Umbilical cord (tissue), 2 donors: ENCODE measurements at places on chromosomes 3 and 15. TPM values are rescaled to one million over a fixed set of nuclear protein-coding genes. Genes with fewer than 3 reads are reported as not detected.
A peak's percentile ranks its signal among the peaks of the same experiment; 100 is the strongest.

DNA sequence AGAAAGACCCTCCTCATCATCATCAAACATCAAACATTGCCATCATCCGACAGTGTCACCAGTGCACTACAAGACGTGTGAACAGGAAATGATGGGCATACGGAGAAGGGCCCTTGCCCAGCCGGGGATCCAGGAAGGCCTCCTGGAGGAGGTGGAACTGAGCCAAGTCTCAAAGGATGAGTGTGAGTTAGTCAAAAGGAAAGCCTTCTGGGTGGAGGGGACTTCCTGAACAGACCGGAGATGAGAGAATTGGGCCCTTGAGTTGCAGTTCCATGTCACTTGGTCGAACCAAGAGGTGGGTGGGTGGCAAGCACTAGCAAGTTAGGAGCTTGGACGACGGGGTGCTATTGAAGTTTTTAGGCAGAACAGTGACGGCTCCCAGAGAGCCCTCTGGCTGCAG, 8.5 kb downstream of the SEMA4B start:
- no peak for DNase-seq

GRCh38 chr3:138747225-138747624, 87.5 kb downstream of the PIK3CB start:
- no peak for DNase-seq

GRCh38 chr3:177833332-177833731, 636.0 kb upstream of the TBL1XR1 start:
- DNase-seq: peak; percentile 23

GRCh38 chr3:31132132-31132769, 237.8 kb upstream of the GADL1 start:
- DNase-seq: peak; percentile 23

- DNase-seq: no peak
Measured at GRCh38 chr3:129345971-129346370, 67.3 kb downstream of the HMCES start.

DNA sequence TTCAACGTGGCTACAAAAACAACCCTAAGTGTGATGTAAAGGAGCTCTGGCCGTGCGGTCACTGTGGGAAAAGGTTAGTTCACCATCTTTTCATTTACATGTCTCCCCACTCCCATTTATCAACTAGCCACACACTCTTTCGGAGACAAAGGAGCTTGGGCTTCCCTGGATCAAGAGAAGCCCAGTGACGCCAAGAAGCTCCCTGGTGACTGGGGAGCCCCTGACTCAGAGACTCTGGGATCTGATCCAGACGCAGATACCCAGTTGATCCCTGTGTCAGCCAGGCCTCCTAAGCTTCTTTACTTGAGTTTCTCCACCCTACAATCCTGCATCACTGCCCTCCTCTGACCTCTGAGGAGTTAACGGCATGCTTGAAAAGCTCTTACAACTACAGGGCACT, 43.9 kb downstream of the HEG1 start:
- DNase-seq: peak; percentile 81

GRCh38 chr15:71228403-71228802, 113.1 kb downstream of the THSD4 start:
- peak; percentile 77 for DNase-seq

- peak; percentile 72 for DNase-seq
Measured at GRCh38 chr3:141050576-141051442, at the start of gene SPSB4. SPSB4 (plus strand) TSS chr3:141051347; CDS start chr3:141066105, 14,758 bp downstream.

DNA sequence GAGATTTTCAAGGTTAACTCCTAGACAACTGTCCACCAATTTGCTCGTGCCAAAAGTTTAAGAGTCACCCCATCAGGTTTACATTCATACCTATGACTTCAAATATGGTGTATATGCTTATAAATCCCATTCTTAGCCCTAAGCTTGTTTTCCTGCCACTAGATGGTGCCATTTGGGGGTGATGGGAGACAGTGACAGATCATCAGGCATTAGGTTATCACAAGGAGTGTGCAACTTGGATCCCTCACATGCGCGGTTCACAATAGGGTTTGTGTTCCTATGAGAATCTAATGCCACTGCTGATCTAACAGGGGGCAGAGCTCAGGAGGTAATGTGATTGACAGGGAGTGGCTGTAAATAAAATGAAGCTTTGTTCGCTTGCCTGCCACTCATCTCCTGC, 182.7 kb downstream of the CNTN6 start:
- no peak for DNase-seq

GRCh38 chr15:71237456-71238188, 122.4 kb downstream of the THSD4 start:
- DNase-seq: peak; percentile 97

DNA sequence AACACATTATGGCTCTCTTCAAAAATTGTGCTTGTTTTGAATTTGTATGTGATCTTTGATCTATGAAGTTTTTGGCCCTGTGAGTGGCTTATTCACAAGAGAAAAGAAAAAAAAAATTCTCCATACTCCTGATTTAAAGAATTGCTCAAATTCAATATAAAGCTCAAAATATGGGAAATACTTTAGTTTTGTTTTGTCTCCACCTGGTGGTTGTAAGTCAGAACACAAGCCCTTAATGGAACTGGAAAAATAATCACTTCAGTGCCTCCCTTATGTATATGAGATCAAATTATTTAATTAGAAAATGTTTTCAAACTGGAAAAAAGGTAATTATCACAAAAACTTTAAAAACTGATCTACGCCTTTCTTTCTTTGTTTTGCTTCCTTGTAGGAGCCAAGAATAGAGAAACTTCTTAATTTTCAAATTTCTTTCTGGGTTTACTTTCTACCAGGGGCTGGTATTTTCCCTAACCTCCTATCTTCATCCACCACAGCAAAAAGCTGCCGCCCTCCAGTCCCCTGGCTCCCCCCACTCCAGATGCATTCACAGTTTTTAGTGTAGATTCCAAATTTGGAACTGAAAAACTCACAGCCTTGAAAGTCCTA, 50.6 kb downstream of the SERP1 start:
- DNase-seq: peak; percentile 76

DNA sequence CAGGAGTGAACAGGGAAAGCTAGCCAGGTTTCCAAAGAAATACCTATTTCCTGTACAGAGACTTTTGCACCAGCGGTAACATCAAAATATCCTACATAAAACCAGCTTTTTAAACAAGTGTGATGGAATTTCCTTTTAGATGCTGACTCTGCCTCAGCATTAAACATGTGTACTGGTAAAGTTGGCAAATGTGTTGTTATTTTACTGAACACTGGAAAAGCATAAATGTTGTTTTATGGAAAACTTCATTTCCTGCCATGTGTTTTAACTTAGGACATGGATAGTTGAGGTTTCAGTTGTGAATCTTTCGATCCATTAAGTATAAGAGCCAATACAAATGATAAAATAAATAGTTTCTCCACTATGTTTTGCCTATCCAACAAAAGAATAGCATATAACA, 15.7 kb downstream of the OXNAD1 start:
- DNase-seq: no peak

DNA sequence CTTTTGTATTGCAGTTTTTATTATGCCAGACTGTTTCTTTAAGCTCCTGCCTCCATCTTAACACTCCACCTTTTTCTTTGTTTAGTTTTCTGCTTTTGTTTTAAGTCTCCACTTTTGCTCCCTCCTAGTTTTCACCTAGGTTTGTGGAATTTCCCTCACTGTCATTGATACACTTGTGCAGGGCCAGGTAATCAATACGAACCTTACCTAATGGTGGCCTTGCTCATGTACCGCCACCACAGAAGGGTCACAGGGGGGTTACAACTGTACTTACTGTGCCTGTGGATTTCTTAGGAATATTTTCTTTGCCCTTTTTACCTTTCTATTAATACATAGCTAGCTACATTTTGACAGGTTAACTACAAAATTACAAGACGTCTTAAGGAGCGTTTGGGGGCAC, 43.4 kb upstream of the TPM1 start:
- no peak for DNase-seq

DNA sequence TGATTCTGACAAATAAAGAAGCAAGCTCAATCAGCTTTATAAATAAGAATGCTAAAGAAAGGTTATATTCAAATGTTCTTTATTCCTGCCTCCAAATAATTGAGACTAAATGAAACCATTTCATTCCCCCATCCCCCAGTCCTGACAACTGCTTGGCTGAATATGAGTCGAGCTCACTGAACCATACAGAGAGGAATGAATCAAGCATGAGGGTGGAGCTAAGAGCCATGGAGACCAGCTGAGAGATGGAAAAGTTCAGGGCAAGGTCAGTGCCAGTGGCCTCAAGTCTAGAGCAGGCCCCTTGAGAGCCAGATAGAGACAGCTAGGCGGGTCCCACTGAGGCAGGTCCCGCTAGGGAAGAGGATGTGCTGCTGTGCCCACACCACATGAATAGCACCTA, 188.7 kb upstream of the EIF1B start:
- peak; percentile 28 for DNase-seq

DNA sequence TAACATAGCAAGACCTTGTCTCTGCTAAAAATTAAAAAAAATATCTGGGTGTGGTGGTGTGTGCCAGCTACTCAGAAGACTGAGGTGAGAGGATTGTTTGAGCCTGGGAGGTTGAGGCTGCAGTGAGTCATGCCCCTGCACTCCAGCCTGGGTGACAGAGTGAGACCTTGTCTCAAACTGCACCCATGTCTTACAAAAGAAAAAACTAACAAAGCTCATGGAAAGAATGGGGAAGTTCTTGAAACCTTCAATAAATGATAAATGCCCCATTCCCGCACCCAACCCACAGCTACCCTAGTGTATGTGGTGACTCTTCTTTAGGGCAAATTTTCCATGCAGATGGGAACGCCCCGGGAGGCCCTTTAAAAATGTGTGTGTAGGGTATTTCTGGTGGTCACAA, 28.3 kb downstream of the RPLP1 start:
- no peak for DNase-seq

DNA sequence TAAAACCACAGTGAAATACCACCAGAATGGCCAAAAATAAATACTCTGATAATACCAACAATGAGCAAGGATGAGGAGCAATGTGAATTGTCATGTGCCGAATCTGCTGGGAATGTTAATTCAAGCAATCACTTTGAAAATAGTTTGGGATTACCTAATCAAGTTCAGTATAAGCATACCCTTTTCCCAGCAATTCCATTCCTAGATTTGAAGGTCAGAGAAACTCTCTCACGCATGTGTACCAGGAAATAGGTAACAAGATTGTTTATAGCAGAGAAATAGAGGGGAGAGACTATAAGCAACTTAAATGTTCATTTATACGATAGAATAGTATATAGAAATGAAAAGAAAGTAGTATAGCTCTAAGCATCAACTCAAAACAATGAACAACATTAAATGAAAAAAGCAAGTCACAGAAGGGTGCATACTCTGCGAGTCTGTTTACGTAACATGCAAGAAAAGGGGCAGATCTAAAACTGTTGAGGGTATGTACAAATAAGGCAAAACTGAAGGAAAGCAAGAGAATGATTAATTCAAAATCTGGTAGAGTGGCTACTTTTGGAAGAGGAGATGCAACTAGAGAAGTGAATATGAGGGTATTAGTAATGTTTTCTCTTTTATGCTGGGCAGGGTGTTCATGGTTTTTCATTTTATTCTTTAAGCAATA, 27.4 kb downstream of the TMOD3 start:
- no peak for DNase-seq

DNA sequence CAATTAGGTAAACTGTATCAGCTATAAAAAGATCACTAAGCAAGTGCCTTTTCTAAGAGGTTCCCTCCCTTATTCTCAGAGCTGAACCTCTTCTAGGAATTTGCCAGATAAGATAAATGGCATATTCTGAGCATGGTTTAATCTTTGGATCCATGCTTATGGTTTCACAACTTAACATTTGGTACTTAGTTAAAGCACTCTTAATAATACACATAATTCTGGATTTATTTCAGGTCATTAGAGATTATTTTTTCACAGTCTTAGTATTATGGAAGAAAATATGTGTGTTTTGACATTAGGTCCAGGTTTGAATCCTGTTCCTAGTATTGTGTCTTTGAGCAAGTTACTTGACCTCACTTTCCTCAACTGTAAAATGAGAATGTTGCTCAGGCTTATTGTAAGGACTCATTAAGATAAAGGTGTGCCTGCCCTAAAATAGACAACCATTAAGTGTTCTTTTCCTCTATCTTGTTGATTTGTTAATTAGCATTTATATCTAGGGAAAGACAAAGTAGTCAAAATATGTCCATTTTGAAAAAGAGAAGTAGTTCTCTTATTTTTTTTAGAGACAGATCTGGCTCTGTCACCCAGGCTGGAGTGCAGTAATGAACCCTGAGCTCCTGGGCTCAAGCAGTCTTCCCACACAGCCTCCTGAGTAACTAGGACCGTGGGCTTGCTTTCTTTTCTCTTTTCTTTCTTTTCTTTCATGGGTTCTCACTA, 43.4 kb downstream of the TSC22D2 start:
- peak; percentile 53 for DNase-seq

DNA sequence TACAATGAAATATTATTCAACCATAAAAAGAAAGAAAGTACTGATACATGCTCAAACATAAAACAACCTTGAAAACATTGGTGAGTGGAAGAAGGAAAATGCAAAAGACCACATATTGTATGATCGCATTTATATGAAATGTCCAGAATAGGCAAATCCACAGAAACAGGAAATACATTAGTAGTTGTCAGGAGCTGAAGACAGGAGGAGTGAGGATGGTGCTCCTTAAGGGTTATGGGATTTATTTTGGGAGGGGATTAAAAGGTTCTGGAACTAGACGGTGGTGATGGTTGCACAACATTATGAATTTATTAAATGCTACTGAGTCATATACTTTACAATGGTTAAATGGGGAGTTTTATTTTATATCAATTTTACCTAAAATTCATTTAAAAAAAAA, 12.1 kb upstream of the MAGI1 start:
- no peak for DNase-seq

DNA sequence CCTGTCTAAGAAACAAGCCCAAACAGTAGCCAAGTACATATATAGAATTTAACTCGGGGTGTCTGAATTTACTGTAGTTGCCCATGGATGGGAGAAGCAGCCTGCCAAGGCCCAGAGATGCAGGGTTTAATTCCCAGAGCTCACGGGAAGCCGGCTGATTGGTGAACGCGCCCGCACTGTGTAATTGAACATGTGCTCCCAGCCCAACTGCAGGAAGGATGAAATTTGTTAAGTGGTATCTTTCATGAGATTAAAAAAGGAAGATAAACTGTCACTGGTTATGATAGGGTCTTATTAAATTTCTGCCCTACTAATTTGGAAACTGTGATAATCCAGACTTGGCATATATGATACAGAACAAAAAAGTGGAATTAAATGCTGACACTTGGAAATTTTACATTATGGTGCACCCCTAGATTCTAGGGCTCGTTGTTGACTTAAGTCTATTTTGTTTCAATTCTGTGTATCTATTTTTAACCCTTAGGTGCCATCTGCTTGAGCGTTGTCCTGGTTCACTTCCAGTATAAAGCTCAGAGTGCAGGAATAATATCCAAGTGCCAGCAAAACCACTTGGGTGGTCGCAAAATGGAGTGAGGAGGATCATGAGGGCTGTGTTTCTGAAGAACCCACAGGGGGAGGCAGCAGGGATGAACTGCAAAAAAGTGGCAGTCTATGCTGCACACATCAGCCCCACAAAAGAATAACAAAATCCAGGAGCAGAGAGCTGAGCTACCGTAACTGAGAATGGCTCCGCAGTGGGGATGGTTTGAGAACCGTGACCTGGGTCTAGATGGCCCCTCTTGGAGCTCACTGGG, 13.8 kb upstream of the TMC3 start:
- DNase-seq: no peak

CFAP100 gene
- 3.4 TPM for total RNA-seq

FBN1 gene
- total RNA-seq: 1,693 TPM

CSPG5 gene
- 18.1 TPM for total RNA-seq

IMPG2 gene
- 2.6 TPM for total RNA-seq

TMC3 gene
- 0.48 TPM for total RNA-seq

SIAH2 gene
- 87.6 TPM for total RNA-seq

ROPN1 gene
- 1.4 TPM for total RNA-seq

PLD1 gene
- 59.7 TPM for total RNA-seq

CSPG4 gene
- total RNA-seq: 84.0 TPM

SSR3 gene
- 98.5 TPM for total RNA-seq

HRG gene
- 1.9 TPM for total RNA-seq

SLC25A36 gene
- 122 TPM for total RNA-seq

ACOX2 gene
- 17.1 TPM for total RNA-seq

ACTL6A gene
- total RNA-seq: 87.2 TPM
